ENCODE measurements at places on chromosomes 3 and 15. TPM values are rescaled to one million over a fixed set of nuclear protein-coding genes. Genes with fewer than 3 reads are reported as not detected.

GRCh38 chr3:58237941-58238681, 519 bp downstream of the ABHD6 start:
- no peak for DNase-seq

DNA sequence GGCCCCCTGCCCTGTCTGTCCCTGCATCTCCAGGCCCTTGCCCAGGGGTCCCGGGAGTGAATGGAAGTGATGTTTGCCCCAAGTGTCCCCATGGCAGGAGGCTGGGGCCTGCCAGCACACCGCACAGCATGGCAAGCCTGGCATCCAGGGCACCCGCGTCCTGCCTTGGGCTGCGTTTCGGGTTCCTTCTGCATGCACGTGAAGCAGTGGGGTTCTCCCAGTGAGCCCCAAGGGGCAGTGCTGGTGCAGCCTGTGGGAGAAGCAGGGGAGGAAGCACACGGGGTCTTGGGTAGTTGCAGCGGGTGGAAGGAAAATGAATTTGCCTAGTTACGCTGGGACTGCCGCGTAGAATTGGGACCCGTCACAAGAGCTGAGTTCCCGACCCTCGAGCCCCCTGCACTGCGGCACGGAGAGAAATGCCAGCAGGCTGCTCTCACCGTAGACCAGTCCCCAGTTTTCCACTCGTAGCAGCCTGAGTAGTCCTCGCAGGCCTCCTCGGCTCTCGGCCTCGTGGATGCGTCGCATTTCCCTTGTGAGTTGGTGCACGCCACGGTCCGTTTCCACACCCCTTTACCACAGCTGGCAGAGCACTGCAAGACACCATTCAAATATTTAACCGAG, 259.5 kb upstream of the LYSMD4 start:
- no peak for DNase-seq

DNA sequence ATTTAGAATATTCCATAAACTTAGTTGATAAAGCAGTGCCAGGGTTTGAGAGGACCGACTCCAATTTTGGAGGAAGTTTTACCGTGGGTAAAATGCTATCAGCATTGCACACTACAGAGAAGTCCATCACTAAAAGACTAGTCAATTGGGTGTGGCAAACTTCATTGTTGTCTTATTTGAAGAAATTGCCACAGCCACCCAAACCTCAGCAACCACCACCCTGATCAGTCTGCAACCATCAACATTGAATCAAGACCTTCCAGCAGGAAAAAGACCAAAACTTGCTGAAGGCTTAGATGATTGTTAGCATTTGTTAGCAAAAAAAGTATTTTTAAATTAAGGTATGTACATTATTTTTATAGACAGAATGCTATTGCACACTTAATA, 60.5 kb downstream of the KLF13 start:
- peak; percentile 18 for DNase-seq

The GOLGA8R gene
- total RNA-seq, result 3.2 TPM

The CDCP1 gene
- 27.5 TPM for total RNA-seq

The RAP2B gene
- total RNA-seq, result 16.0 TPM

DNA sequence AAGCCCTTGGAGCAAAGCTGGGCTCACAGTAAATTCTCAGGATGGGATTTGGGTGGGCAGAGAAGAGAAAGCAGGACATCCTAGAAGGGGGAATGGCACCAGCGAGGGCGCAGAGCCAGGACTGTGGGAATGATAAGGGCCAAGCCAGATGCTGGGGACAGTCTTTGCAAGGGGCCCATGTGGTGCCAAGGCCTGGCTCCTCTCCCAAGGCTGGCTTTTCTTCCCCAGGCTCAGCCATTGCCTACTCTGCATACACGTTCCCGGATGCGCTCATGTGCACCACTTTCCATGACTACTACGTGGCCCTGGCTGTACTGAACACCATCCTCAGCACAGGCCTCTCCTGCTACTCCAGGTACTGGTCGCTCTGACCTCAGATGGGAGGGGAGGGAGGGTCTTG, 24.7 kb upstream of the KIF23 start:
- no peak for DNase-seq

DNA sequence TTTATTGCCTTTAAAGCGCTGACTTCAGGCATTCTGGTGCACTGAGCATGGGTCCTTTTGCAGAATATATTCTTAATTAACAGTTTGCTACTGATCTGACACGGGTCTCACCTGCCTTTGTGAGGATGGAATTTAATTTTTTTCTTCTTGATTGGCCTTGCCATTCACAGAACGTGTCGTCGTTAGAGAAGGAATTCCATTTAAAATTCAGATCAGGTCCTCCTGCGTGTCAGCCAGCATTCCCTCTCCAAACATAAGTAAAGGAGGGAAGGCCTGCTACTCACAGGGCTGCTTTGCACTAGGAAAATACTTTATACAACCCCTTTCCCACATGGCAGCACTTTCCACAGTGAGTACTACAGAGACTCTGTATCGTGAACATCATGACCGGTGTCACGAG, 492.7 kb downstream of the NTRK3 start:
- DNase-seq, result no peak

GRCh38 chr3:155158346-155159037, 78.4 kb downstream of the MME start:
- DNase-seq, result no peak

DNA sequence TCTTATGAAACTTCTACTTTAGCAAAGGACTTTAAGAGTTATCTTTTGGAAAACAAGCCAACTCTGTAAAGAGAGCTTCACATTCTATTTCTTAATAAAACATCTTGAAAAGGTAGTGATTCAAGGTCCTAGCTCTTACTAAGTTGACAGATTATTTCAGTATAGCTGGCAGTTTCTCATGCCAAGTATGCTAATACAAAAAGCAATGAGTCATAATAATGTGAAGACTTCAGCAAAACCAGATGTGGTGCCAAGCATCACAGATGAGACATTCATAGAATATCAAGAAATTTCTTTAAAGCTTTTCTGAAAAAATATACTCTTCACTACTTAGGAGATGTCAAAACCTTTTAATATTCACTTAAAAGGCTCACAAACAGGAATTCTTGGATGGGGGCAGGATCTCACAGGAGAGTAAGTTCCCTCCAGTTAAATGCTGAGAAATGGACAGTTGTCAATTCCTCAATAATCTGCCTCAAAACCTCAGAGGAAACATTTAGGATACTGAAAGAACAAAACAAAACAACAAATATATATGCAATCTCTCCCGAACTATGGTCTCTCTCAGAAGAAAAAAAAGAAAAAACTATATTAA, 45.6 kb downstream of the DCBLD2 start:
- no peak for DNase-seq

DNA sequence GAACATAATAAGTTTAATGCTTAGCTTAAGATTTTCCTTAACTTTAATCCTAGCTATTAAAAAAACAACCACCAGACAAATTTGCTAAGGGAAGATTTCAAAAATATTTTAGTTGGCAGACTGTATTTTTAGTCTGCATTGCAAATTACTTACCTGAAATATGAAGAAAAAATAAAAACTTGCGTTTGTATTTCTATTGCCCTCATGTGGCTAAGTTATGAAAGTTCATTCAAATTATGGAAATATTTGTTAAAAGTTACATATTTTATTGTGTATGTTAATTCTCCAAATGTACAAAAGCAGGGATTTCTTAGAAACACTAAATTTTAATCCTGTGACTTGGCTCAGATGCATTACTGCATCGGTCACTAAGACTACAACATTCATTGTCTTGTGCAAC, 15.0 kb downstream of the GTF2A2 start:
- no peak for DNase-seq

The WDR93 gene
- not detected for total RNA-seq

GRCh38 chr3:66383998-66384745, 116.7 kb downstream of the LRIG1 start:
- DNase-seq, result peak; percentile 70

GRCh38 chr3:172405914-172406313, 42.3 kb downstream of the GHSR start:
- DNase-seq, result no peak

DNA sequence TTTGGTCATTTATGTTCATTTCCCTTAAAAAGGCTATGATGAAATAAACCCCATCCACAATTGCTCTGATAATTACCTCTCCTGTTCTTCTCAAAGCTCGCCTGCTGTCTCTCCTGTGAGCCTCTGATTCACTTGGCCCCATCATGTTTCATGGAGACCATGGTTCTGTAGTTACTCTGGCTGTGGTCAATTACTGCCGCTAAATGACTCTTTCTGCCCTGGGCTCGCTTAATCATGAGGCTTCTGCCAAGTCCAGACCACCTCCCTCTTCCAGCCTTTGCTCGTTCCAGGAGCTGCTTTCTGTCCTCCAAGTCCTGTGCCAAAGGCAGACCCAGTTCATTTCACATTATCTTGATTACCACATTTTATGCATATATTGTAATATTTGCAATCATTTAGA, 91.9 kb downstream of the THSD4 start:
- no peak for DNase-seq

- no peak for DNase-seq
These were observed 96.4 kb upstream of the NANOGP8 start for GRCh38 chr15:35181538-35181937.

- no peak for DNase-seq
These were observed 53.5 kb downstream of the STRIT1 start for GRCh38 chr3:155239960-155240359.

- no peak for DNase-seq
These were observed 20.3 kb upstream of the MAP3K13 start for GRCh38 chr3:185342459-185343174.

DNA sequence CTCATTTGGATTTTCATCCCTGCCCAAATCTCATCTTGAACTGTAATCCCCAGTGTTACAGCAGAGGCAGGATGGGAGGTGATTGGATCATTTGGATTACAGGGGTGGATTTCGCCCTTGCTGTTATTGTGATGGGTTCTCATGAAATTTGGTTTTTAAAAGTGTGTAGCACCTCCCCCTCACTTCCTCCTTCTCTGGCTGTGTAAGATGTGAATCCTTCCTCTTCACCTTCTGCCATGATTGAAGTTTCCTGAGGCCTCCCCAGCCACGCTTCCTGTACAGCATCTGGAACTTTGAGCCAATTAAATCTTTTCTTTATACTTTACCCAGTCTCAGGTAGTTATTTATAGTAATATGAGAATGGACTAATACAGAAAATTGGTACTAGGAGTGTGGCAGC, 316.8 kb downstream of the PLCL2 start:
- DNase-seq, result no peak

GRCh38 chr3:9791127-9791526, 1.1 kb downstream of the TADA3 start:
- DNase-seq, result no peak

The RPUSD2 gene
- total RNA-seq, result 12.8 TPM

GRCh38 chr3:144636833-144637232, 665.2 kb downstream of the DIPK2A start:
- no peak for DNase-seq

GRCh38 chr3:123371859-123372685, 76.8 kb downstream of the ADCY5 start:
- no peak for DNase-seq

The MESP1 gene
- total RNA-seq, result 2.7 TPM

GRCh38 chr3:13091898-13092611, 18.8 kb upstream of the IQSEC1 start:
- DNase-seq, result no peak

- DNase-seq, result no peak
These were observed 94.5 kb downstream of the WNT7A start for GRCh38 chr3:13785351-13785750.

DNA sequence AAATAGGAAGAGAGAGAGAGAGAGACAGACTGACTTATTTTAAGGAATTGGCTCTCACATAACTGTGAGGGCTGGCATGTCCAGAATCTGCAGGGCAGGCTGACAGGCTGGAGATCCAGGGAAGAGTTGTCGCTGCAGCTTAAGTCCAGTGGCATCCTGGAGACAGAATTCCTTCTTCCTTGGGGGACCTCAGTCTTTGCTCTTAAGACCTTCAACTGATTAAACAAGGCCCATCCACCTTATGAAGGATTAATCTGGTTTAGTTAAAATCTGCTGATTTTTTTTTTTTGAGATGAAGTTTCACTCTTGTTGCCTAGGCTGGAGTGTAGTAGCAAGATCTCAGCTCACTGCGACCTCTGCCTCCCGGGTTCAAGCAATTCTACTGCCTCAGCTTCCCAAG, 128.0 kb upstream of the ALDH1A3 start:
- DNase-seq, result no peak

The AADAC gene
- total RNA-seq, result 2.0 TPM

DNA sequence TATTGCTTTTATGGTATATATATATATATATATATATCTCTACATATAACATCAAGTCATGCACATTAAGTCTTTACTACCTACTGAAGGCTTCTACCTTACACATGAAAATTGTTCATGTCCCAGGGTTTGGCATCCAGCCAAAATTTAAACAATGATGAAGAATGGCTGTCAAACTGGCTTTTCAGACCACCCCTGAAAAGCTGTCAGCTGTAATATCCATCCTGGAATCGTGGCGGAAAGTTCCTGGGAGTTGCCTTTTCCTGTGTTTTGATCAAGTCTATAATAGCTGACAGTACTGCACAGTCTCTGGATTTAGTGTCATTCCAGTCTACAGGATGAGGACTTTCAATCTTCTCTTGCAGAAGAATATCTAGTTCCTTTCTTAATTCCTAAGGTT, 48.3 kb downstream of the DHX36 start:
- DNase-seq, result no peak

DNA sequence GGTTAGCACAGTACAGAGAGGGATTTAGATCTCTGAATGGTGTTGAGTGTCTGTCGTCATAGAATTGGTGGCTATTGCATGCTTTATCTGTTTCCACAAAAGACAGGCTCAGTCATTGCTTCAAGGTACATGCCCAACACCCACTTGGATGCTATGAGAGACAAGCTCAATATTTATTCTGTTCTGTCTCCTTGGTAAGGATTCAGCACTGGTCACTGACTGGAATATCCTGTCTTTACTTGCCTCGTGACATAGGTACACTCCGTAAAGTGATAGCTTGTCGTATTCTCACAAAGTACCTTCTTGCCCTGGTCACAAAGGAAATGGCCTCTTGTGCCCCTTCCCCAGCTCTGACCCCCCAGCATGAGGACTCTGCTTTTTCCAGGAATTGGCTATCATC, 72.8 kb upstream of the CTNNB1 start:
- peak; percentile 9 for DNase-seq

- DNase-seq, result no peak
These were observed 790 bp upstream of the SRGAP3 start for GRCh38 chr3:9250236-9250635.

The UBA7 gene
- total RNA-seq, result 68.3 TPM

The SLC15A2 gene
- total RNA-seq, result 0.49 TPM

- no peak for DNase-seq
These were observed 5.2 kb downstream of the SLC49A4 start for GRCh38 chr3:122800031-122800430.

The MEGF11 gene
- 0.25 TPM for total RNA-seq

DNA sequence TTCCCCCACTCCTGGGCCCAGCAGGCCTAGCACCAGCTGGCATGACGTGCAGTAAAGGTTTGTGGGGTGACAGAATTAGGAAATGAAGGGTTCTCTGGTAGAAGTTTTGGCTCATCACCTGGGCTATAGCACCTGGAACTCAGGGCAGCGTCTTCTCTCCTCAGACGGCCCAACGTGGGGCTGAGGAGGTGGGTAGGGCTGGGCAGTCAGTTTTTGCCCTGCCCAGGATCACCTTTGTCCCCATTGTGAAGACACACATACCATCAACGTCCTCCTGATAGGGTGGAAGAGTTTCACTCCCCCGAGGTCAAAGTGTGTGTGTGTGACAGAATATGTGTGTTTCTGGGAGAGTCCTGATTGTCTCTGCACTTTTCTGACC, 12.1 kb downstream of the KBTBD13 start:
- DNase-seq, result no peak

The ISL2 gene
- 2.0 TPM for total RNA-seq

GRCh38 chr15:84924077-84924731, 39.7 kb downstream of the SLC28A1 start:
- DNase-seq, result no peak

- DNase-seq, result no peak
These were observed 67.8 kb downstream of the SLCO3A1 start for GRCh38 chr15:91921188-91921842.

The DGKG gene
- 2.5 TPM for total RNA-seq

The P2RY1 gene
- 17.9 TPM for total RNA-seq
